ENCODE measurements at places on chromosomes 6 and 20. TPM values are rescaled to one million over a fixed set of nuclear protein-coding genes. Genes with fewer than 3 reads are reported as not detected.

The MCM8 gene
- 2.1 TPM for total RNA-seq

The LGSN gene
- total RNA-seq, result 0.33 TPM

The HSPA12B gene
- 1.8 TPM for total RNA-seq

The OR5V1 gene
- not detected for total RNA-seq

DNA sequence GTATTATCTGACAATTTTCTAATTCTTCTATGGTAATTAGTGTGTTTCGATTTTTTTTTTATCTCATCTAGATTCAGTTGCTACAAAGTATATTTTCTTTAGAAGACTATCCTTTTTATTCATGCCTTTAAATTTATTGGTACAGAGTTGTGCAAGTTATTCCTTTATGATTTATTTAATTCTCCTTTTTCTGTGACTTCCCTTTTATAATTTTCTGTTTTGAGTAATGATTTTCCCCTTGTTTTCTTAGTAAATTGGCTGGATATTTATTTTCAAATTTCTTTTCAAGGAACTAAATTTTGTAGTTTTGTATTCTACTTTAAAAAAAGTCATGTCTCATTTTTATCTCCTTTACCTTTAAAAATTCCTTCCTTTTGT lies 2.4 kb upstream of the IL22RA2 start:
- DNase-seq, result no peak
